Type B pancreatic cell (in vitro differentiated cells): ENCODE measurements at places on chromosomes 16 and 17.
A peak's percentile ranks its signal among the peaks of the same experiment; 100 is the strongest.

GRCh38 chr17:5694551-5694950 is 110.2 kb upstream of the NLRP1 start:
- H3K36me3 ChIP-seq, result no peaks in the 10 kb centered on the region
- H3K4me1 ChIP-seq, result peaks cover 8% of the 10 kb centered on the region
- DNase-seq, result no peak
- H3K27me3 ChIP-seq, result peaks cover 10% of the 10 kb centered on the region

DNA sequence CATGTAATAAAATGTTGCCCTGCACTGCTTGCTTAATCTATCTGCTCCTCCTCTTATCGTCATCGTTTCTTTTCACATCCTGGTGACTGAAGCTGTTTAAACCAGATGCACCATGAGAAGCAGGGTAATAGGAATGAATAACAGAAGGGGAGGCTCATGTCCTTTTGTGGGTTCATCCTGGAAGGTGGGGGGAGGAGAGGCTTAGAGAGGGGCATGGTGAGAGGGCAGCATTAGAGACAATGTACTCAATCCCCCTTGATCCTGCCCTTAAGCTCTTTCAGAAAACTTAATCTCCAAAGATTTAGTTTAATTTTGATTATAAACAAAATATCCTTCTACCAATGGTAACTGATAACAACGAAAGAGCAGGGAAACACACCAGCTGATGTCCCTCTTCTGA is 248.5 kb downstream of the CA10 start:
- H3K27me3 ChIP-seq, result peaks cover 8% of the 10 kb centered on the region
- H3K4me1 ChIP-seq, result no peaks in the 10 kb centered on the region
- no peak overlapping the region for H3K27ac ChIP-seq
- DNase-seq, result no peak

GRCh38 chr16:86335266-86336172 is 174.8 kb upstream of the FOXF1 start:
- no peak overlapping the region for H3K27ac ChIP-seq
- H3K36me3 ChIP-seq, result no peaks in the 10 kb centered on the region
- H3K4me1 ChIP-seq, result no peaks in the 10 kb centered on the region
- H3K27me3 ChIP-seq, result peaks cover 68% of the 10 kb centered on the region
- H3K4me3 ChIP-seq, result no peak overlapping the region

GRCh38 chr16:24098896-24099295 is 157.2 kb upstream of the CACNG3 start:
- no peak for DNase-seq
- no peak overlapping the region for H3K4me3 ChIP-seq
- no peaks in the 10 kb centered on the region for H3K36me3 ChIP-seq
- no peaks in the 10 kb centered on the region for H3K4me1 ChIP-seq
- H3K27ac ChIP-seq, result no peak overlapping the region

DNA sequence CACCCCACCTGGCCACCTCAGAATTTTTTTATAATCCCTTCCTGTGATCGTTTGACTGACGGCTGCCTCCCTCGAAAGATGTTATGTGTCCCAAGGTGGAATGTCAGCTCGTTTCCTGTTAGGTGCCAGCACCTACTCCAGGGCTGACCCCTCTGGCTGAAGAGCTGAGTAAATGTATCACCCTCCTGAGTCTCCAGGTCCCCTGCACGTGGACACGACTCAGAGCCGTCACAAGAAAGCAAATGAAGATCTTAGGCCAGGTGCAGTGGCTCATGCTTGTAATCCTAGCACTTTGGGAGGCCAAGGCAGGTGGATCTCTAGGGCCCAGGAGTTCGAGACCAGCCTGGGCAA is 273.2 kb downstream of the C16orf95 start:
- H3K27ac ChIP-seq, result peak overlapping the region; percentile 65
- no peak for DNase-seq
- no peaks in the 10 kb centered on the region for H3K36me3 ChIP-seq
- H3K4me3 ChIP-seq, result peak overlapping the region; percentile 9
- peaks cover 35% of the 10 kb centered on the region for H3K4me1 ChIP-seq

- peaks cover 18% of the 10 kb centered on the region for H3K36me3 ChIP-seq
- H3K27ac ChIP-seq, result no peak overlapping the region
- no peaks in the 10 kb centered on the region for H3K27me3 ChIP-seq
- DNase-seq, result no peak
- H3K4me3 ChIP-seq, result no peak overlapping the region
Observed at GRCh38 chr16:21161211-21161610, 2.7 kb downstream of the LDAF1 start.

DNA sequence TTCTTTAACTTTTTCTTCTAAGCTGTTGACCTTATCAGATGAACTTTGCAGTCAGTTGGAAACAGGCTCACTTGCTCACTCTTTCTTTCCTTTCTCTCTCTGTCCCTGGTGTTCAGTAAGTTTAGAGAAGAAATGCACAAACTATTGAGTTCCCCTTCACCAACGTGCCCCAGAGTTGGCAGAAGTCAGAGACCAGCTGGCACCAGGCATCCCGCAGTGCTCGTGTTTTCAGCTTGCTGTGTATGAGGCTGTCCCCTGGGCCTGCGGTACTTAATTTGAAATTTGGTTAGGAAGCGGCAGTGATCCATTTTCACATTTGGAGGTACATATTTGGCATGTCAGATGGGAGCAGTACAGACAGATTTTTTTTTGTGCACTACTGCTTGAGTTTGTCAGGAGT is 258.6 kb downstream of the SNX29 start:
- no peak for DNase-seq
- no peaks in the 10 kb centered on the region for H3K27me3 ChIP-seq
- H3K36me3 ChIP-seq, result no peaks in the 10 kb centered on the region
- H3K4me3 ChIP-seq, result no peak overlapping the region
- peaks cover 15% of the 10 kb centered on the region for H3K4me1 ChIP-seq
- H3K27ac ChIP-seq, result no peak overlapping the region

DNA sequence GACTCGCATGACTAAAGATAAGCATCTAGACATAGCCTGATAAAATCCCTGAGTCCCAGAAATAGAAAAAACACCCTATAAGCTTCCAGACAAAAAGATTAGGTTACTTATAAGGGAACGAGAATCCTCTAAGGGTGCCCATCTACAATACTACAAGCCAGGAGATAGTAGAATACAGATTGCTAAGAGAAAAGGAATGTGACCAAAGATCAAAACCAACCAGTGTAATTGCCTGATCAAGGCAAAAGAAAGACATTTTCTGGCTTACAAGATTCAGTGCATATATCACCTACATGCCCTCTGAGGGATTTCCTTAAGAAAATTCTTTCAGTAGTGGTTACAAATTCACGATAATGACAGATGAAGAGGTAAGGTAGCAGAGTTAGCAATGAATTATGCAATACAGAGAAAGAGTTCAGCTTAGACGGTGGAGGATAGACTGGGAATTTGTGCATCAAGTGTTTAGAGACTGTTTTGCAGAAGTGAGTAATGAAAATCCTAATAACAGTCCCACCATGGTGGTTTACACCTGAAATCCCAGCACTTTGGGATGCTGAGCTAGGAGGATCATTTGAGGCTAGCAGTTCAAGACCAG is 35.0 kb downstream of the BCL7C start:
- H3K36me3 ChIP-seq, result peaks cover 8% of the 10 kb centered on the region
- DNase-seq, result no peak
- H3K4me3 ChIP-seq, result no peak overlapping the region
- H3K4me1 ChIP-seq, result peaks cover 8% of the 10 kb centered on the region

- H3K4me3 ChIP-seq, result no peak overlapping the region
- DNase-seq, result no peak
- peaks cover 13% of the 10 kb centered on the region for H3K27me3 ChIP-seq
Observed at GRCh38 chr16:80441935-80442334, 98.9 kb upstream of the DYNLRB2 start.

DNA sequence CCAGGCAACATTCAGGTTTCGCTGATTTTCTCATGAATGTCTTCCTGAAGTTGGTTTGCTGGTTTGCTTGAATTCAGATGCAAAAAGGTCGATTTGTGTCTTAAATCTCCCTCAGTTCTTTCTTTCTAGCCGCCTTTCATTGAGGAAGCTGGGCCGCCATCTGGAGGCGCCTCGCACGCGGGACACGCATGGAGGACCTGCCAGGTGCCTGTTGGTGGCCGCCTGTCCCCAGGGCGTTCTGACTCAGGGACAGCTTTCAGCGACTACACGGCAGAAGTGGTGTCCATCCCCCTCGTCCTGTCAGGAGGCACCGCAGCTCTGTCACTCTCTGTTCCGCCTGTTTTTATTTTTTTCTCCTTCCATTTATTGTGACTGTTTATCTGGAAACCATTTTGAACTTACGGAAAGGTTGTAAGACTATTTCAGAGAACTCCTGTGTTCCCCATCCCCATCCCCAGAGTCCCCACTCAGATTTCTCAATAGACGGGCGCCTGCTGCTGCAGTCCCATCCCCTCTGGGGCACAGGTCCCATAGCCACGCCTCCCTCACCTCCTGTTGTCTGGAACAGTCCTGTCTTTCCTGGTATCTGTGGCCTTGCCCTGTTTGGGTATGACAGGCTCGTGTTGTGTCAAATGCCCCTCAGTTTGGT is 33.2 kb downstream of the COX4I1 start:
- H3K4me3 ChIP-seq, result no peak overlapping the region
- no peaks in the 10 kb centered on the region for H3K36me3 ChIP-seq
- H3K27me3 ChIP-seq, result peaks cover 60% of the 10 kb centered on the region
- no peaks in the 10 kb centered on the region for H3K4me1 ChIP-seq

- H3K27me3 ChIP-seq, result no peaks in the 10 kb centered on the region
- H3K27ac ChIP-seq, result no peak overlapping the region
- DNase-seq, result no peak
- no peaks in the 10 kb centered on the region for H3K36me3 ChIP-seq
Observed at GRCh38 chr16:68470461-68471150, 22.3 kb upstream of the SMPD3 start.

DNA sequence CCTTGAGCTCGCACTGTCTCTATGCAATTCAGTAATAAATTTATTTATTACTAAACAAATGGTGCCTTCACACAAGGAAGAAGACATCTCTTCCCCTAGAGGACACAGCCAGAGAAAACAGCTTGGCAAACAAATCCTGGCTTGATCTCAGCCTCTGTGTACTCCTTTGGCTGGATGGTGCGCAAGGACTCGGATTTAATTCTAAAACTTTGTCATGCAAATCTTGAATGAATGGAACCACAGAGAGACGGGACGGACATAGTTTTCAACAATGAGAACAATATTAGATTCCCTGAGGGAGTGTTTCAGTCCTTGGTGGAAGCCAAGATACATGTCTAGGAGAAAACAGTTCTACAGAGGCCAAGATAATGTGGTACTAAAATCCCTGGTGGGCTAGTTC is 349.5 kb downstream of the NPIPA8 start:
- peaks cover 12% of the 10 kb centered on the region for H3K4me1 ChIP-seq
- no peak for DNase-seq
- peaks cover 14% of the 10 kb centered on the region for H3K27me3 ChIP-seq
- H3K36me3 ChIP-seq, result no peaks in the 10 kb centered on the region

DNA sequence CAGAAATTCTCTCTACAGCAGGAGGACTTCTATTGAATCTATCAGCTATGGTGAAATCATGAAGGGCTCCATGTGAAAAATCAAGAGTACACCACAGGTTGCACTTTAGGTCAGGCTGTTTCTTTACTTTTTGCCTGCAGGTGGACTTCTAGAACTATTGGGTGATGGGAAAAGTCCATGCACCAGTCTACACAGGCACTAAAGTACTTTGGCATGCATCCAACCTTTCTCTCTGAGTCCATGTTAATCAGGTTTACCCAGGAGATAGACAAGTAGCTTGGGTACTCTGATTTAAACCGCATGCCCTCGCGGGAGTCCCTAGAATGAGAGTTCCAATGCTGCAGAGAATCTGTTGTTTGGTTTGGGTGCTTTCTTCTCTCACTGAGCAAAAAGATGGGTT is 9.1 kb upstream of the ANKFN1 start:
- H3K4me3 ChIP-seq, result no peak overlapping the region
- peaks cover 25% of the 10 kb centered on the region for H3K27me3 ChIP-seq
- no peak for DNase-seq
- H3K36me3 ChIP-seq, result no peaks in the 10 kb centered on the region
- no peaks in the 10 kb centered on the region for H3K4me1 ChIP-seq
- H3K27ac ChIP-seq, result no peak overlapping the region

GRCh38 chr16:66459878-66460277 is 32.8 kb downstream of the BEAN1 start:
- no peaks in the 10 kb centered on the region for H3K4me1 ChIP-seq
- H3K36me3 ChIP-seq, result no peaks in the 10 kb centered on the region
- H3K27ac ChIP-seq, result no peak overlapping the region
- H3K4me3 ChIP-seq, result no peak overlapping the region

DNA sequence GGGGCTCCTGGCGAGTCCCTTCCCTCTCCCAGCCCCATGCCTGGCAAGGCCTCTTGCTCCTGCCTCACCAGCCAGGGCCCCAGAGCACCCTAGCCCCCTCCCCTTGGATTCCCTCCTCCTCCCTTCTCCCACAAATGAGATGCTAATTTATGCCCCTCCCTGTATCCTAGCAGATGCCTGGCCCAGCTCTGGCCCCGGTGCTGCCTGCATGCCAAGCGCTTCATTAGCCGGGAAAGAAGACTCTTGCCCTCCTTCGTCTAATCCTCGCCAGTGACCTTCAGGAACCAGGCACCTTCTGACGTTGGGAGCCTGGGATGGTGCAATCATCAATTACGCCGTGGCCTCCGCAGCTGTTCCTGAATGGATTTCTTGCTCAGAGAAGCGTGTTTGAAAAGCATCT is 127.8 kb downstream of the SDK2 start:
- no peak overlapping the region for H3K4me3 ChIP-seq
- no peaks in the 10 kb centered on the region for H3K27me3 ChIP-seq
- H3K27ac ChIP-seq, result no peak overlapping the region
- no peak for DNase-seq

GRCh38 chr17:39000021-39000601 is 32.9 kb upstream of the FBXO47 start:
- DNase-seq, result no peak
- no peak overlapping the region for H3K4me3 ChIP-seq
- H3K27me3 ChIP-seq, result peaks cover 22% of the 10 kb centered on the region
- H3K4me1 ChIP-seq, result no peaks in the 10 kb centered on the region

DNA sequence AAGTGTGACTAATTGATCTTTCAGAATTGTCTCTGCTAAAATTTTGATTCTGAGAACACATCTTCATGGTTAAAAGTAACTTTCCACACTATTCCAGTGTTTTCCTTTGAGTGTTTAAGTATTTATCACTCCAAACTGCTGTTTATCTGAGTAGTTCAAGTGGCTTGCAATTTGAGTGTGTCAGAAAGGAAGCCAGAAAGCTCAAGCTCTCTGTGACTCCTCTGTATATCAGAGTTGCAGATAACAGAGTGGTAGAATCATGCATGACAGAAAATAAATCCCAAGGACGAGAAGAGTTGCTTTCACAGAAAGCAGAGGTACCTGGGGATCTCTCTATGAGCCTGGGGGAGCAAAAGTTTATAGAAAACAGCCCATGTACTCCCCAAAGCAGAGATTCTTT is 130.0 kb downstream of the CYB561 start:
- H3K27ac ChIP-seq, result no peak overlapping the region
- H3K27me3 ChIP-seq, result no peaks in the 10 kb centered on the region
- H3K4me1 ChIP-seq, result no peaks in the 10 kb centered on the region
- no peak for DNase-seq
- peaks cover 27% of the 10 kb centered on the region for H3K36me3 ChIP-seq

DNA sequence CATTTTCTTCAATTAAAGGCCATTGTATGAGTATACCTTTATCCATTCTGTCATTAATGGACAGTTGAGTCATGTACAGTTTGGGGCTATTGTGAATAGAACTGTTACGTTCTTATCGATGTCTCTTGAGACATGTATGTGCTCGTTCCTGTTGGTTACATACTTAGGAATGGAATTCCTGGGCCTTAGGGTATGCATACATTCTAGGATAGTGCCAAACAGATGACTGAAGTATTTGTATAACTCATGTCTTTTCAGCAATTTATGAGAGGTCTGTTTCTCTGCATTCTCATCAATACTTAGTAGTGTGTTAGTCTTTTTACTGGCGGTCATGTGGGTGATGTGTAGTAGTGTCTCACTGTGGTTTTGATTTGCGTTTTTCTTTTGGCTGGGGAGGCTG is 81.2 kb downstream of the USP22 start:
- H3K4me3 ChIP-seq, result no peak overlapping the region
- H3K4me1 ChIP-seq, result peaks cover 5% of the 10 kb centered on the region
- no peak overlapping the region for H3K27ac ChIP-seq
- peaks cover 40% of the 10 kb centered on the region for H3K36me3 ChIP-seq
- no peaks in the 10 kb centered on the region for H3K27me3 ChIP-seq
